ENCODE measurements at places on chromosomes 7 and 10. TPM values are rescaled to one million over a fixed set of nuclear protein-coding genes. Genes with fewer than 3 reads are reported as not detected.

DNA sequence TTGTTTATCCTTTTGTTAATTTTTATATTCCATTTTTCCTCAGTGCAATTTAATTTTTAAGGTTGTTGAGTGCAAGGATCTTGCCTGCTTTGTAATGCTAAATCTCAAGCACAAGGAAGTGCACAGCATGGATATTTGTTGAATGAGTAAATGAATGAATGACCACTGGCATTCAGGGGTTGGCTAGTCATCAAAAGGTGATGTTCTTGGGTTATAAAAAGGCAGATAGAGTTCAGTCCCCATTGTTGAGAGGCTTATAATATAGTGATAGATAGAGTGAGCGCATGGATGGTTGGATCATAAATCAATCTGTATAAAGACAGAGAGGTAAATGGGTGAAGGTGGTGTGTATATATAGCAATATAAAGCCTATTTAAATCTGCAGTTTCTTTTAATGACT, 193.2 kb upstream of the KLF6 start:
- no peak overlapping the region for H3K27ac ChIP-seq
- no peak for DNase-seq
- H3K36me3 ChIP-seq, result no peaks in the 10 kb centered on the region
- H3K27me3 ChIP-seq, result no peaks in the 10 kb centered on the region
- no peak overlapping the region for H3K4me3 ChIP-seq

DNA sequence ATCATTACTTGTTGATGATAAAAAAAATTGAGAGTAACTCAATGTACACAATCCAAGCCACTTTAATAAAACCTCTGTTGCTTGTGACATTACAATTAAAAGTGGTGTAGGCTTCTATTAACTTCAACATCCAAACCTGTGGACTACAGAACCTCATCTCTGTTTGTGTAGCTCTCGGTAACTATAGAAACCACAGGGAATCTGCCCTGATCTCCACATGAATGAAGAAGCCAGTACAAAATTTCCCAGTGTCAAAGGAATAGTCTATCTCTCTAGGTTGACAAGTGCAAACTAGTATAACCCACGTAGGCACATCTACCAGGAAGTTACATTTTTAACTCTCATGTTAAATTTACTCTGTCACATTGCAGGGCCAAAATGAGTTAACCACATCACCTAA, 204.3 kb downstream of the CHCHD3 start:
- H3K4me1 ChIP-seq, result no peaks in the 10 kb centered on the region
- no peak overlapping the region for H3K27ac ChIP-seq
- no peaks in the 10 kb centered on the region for H3K27me3 ChIP-seq
- no peak overlapping the region for H3K4me3 ChIP-seq
- H3K36me3 ChIP-seq, result peaks cover 10% of the 10 kb centered on the region
- DNase-seq, result no peak

DNA sequence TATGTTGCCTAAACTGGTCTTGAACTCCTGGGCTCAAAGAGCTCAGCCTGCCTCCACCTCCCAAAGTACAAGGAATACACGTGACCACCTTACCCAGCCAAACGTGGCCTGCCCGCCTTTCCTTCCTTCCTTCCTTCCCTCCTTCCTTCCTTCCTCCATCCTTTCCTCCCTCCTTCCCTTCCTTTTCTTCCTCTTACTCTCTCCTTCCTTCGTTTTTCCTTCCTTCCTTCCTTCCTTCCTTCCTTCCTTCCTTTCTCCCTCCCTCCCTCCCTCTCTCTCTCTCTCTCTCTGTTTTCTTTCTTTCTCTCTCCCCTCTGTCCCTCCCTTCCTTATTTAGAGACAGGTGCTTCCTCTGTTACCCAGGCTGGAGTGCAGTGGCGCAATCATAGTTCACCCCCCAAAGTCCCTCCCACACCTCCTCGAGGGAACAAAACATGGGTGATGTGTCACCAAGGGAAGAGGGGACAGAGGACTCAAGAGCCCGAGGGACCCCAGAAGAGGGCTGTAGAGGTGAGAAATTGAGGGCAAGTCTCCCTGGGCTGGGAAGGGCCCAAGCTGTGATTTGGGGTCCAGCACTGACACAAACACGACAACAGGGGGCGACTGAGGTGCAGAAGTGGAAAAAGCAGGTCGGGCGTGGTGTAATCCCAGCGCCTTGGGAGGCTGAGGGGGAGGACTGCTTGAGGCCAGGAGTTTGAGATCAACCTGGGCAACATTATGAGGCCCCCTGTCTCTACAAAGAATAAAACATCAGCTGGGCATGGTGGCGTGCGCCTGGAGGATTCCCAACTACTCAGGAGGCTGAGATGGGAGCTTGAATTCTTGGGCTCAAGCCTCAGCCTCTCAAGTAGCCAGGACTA, 28.1 kb downstream of the EPHB4 start:
- peak overlapping the region; percentile 30 for H3K4me3 ChIP-seq
- H3K4me1 ChIP-seq, result peaks cover 45% of the 10 kb centered on the region
- DNase-seq, result peak; percentile 42
- no peaks in the 10 kb centered on the region for H3K36me3 ChIP-seq
- peaks cover 4% of the 10 kb centered on the region for H3K27me3 ChIP-seq

DNA sequence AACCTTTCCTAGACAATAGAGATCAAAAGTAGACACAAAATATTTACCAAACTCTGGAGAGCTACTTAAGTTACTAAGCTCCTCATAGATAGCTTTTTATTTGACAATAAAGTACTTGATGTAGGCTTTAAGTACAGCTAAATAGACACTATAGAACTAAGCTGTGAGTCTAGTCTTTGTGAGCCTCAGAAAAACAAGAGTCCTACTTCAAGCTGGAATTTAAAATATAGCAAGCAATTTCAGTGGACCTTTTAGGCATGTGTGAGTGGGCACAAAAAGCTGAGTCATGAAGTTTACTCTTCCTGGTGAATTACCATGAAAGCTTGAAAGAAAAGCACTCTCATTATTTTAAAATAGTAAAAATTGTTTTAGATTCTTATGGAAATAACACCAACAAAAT, 76.1 kb downstream of the ADD3 start:
- H3K4me1 ChIP-seq, result peaks cover 41% of the 10 kb centered on the region
- H3K4me3 ChIP-seq, result no peak overlapping the region
- peaks cover 9% of the 10 kb centered on the region for H3K36me3 ChIP-seq
- DNase-seq, result no peak
- peak overlapping the region; percentile 82 for H3K27ac ChIP-seq
- no peaks in the 10 kb centered on the region for H3K27me3 ChIP-seq

DNA sequence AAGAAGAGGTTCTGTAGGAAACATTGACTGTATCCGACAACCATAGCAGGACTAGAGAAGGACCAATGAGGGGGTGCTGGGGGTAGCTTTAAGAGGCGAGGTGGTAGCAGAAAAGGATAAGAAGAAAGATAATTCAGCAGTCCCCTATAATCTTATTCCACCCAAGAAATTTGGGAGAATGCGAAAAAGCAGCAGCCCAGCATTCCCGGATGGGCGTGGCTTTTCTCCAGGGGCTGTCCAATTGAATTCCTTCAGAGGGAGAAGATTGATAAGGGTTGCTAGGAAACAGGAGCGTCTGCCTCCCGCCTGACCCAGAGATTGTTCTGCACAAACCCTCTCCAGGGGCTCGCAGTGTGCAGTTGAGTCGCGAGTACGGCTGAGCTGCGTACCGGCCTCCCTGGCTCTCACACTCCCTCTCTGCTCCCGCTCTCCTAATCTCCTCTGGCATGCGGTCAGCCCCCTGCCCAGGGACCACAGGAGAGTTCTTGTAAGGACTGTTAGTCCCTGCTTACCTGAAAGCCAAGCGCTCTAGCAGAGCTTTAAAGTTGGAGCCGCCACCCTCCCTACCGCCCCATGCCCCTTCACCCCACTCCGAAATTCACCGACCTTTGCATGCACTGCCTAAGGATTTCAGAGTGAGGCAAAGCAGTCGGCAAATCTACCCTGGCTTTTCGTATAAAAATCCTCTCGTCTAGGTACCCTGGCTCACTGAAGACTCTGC, at the start of gene GRM3:
GRM3 (plus strand) TSS at position 349 of the 721 bp plus-strand sequence. CDS start 121,237 bp downstream, outside the sequence.
- no peak within 1 kb of the TSS for H3K4me3 ChIP-seq
- H3K4me1 ChIP-seq, result peaks cover 6% of the 10 kb centered on the region
- H3K27me3 ChIP-seq, result peaks cover 45% of the 10 kb centered on the region
- H3K27ac ChIP-seq, result no peak within 1 kb of the TSS
- no peaks in the 10 kb centered on the region for H3K36me3 ChIP-seq
- no peak for DNase-seq

DNA sequence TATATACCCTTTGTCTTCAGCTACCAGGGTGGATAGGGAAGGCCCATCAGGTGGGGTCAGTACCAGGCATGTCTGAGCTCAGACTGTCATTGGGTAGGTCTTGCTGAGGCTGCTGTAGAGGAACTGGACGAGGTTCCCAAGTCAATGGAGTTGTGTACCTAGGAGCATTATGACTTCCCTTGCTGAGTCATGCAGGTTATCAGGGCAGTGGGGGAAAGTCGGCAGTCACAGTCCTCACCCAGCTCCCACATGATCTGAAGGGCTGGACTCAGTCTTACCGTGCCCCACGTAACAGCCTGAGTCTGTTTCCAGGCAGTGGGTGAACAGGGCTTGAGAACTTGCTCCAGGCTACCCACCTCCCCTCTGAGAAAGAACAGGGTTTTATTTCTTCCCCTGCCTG, 260.8 kb upstream of the COBL start:
- H3K27me3 ChIP-seq, result no peaks in the 10 kb centered on the region
- H3K27ac ChIP-seq, result no peak overlapping the region
- DNase-seq, result no peak
- no peaks in the 10 kb centered on the region for H3K36me3 ChIP-seq
- H3K4me1 ChIP-seq, result no peaks in the 10 kb centered on the region

GRCh38 chr10:91700788-91701444, 68.0 kb upstream of the PPP1R3C start:
- no peak for DNase-seq
- H3K4me3 ChIP-seq, result no peak overlapping the region
- H3K27ac ChIP-seq, result no peak overlapping the region
- H3K27me3 ChIP-seq, result peaks cover 18% of the 10 kb centered on the region

DNA sequence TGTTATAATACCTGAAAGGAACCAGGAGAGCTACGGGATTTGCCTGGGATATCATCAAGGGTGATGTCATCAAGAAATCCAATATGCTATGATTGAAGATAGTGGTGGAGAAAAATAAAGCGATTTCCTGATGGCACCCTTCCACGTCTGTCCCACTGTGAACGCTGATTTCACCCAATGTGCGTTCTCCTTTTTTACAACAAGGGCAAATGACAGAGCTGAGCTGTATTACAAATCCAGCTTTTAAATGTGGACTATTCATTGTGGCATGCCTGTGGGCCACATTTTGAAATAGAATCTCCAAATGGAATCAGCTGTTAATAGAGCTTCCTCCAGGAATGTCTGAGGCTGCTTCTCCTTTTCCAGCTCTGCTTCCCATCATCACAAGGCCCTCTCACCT, 23.3 kb downstream of the SLC13A4 start:
- H3K36me3 ChIP-seq, result peaks cover 5% of the 10 kb centered on the region
- H3K27ac ChIP-seq, result no peak overlapping the region
- DNase-seq, result no peak
- H3K27me3 ChIP-seq, result no peaks in the 10 kb centered on the region
- no peaks in the 10 kb centered on the region for H3K4me1 ChIP-seq

DNA sequence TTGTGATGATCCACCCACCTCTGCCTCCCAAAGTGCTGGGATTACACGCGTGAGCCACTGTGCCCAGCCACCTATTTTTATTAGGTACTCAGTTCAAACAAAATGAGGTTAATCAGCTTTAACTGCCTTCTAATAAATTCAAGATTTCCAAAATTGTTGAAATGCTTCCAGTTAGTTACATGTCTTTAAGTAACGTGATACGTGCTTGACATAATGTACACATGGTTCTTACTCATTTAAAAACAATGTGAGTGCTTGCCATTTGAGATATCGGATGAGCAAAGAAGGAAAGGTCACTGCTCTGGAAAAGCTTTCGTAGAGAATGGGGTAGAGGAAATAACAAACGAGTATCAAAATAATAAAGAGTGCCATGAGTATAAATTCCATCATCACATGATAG, 83.6 kb downstream of the KMT2E start:
- peaks cover 8% of the 10 kb centered on the region for H3K36me3 ChIP-seq
- H3K4me3 ChIP-seq, result no peak overlapping the region
- H3K4me1 ChIP-seq, result peaks cover 16% of the 10 kb centered on the region
- no peaks in the 10 kb centered on the region for H3K27me3 ChIP-seq

DNA sequence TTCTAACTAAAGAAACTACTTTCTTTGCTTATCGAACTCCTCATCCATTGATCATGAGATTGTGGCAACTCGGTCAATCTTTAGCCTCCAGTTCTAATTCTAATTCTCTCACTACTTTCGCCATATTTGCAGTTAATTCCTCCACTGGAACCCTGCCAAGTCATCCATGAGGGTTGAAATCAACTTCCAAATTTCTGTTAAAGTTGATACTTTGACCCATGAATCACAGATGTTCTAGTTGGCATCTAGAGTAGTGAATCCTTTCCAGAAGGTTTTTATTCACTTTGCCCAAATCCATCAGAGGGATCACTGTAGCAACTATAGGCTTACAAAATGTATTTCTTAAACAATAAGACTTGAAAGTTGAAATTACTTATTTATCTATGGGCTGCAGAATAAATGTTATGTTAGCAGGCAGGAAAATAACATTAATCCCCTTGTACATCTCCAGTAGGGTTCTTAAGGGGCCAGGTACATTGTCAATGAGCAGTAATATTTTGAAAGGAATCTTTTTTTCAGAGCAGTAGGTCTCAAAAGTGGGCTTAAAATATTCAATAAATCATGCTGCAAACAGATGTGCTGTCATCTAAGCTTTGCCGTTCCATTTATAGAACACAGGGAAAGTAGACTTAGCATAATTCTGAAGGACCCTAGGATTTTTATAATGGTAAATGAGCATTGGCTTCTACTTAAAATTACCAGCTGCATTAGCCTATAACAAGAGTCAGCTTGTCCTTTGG, 39.4 kb downstream of the CCDC71L start:
- H3K36me3 ChIP-seq, result peaks cover 6% of the 10 kb centered on the region
- H3K4me1 ChIP-seq, result no peaks in the 10 kb centered on the region
- no peak overlapping the region for H3K27ac ChIP-seq
- H3K27me3 ChIP-seq, result peaks cover 36% of the 10 kb centered on the region
- DNase-seq, result no peak

DNA sequence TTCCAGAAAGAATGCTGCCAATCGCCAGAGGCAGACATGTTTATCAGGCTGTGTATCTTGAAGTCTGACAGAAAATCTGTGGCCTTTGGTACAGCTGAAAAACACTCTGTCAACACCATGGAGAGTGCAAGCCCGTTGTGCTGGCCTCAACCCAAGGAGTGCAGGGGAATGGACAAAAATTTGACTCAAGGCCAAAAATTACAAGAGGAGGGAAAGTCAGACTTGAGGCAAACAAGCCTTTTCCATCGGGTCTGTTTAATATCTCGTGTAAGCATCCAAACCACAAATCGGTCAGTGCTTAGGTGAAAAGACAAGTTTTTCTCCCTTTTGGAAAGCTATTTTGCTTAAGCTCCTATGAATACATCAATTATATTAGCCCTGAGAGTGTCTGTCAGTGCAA, 305.3 kb upstream of the NFE2L3 start:
- peaks cover 6% of the 10 kb centered on the region for H3K36me3 ChIP-seq
- no peak for DNase-seq

TACC2 gene
- polyA plus RNA-seq, result not detected

ZNF804B gene
- not detected for polyA plus RNA-seq

TNS3 gene
- 2.9 TPM for polyA plus RNA-seq

HMX2 gene
- polyA plus RNA-seq, result not detected

MRLN gene
- polyA plus RNA-seq, result not detected

CPVL gene
- polyA plus RNA-seq, result 2.2 TPM

CYP3A7 gene
- not detected for polyA plus RNA-seq

CACNB2 gene
- polyA plus RNA-seq, result 0.73 TPM
